Myocyte (in vitro differentiated cells): ENCODE measurements at places on chromosomes 4 and X. TPM values are rescaled to one million over a fixed set of nuclear protein-coding genes. Genes with fewer than 3 reads are reported as not detected.

The DIPK2B gene
- total RNA-seq = not detected in 2 replicates

DNA sequence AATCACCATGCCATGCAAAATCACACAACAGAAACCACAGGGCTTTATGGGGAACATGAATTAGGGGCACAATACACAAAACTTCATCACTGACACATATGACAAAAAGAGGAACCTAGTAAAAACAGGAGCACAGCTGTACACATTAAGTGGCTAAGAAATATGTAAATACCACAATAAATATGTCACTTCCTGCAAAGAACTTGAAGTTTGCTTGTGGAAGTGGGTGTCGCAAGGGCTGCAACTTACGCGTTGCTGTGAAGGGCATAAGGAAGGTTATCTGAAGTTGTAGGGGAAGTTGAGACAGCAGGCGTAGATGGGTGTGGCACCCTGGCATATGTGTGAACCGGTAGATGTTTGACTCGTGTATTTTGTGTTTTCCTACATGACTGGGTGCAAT, 42.4 kb downstream of the CLCN4 start:
- DNase-seq = no peak

- peak; percentile 20 for DNase-seq
Measured at GRCh38 chr4:4502694-4503311, 39.0 kb downstream of the STX18 start.

- no peak for DNase-seq
Measured at GRCh38 chr4:158728236-158728635, 5.0 kb upstream of the PPID start.

DNA sequence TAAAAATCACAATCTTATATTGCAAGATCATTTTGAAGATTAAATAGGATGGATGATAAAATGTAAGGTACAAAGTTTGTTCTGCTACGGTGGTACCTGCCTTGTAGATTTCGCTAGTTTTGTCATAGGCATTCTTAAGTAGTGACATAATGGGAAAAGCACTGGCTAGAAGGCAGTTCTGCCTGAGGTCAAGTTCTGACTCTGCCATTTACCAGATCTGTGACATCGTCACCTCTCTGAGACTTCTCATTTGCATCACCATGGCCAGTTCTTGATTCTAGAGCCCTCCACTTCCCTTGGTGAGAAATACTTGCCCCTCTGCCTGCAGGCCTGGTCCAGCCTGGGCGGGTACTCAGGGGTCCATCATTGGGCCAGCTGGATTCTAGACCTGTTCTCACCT, 85.2 kb downstream of the HS3ST1 start:
- no peak for DNase-seq

GRCh38 chr4:152171556-152171955, 364.3 kb downstream of the FBXW7 start:
- no peak for DNase-seq
